ENCODE measurements at places on chromosomes 1 and 21. TPM values are rescaled to one million over a fixed set of nuclear protein-coding genes. Genes with fewer than 3 reads are reported as not detected.

MATN1 gene
- 0.23 TPM for polyA plus RNA-seq

IER5 gene
- polyA plus RNA-seq: 46.2 TPM

OR2L8 gene
- polyA plus RNA-seq: not detected

PAQR7 gene
- polyA plus RNA-seq: 7.0 TPM

B3GALT5 gene
- 0.35 TPM for polyA plus RNA-seq

RNF186 gene
- not detected for polyA plus RNA-seq

NBPF4 gene
- not detected for polyA plus RNA-seq

MUTYH gene
- polyA plus RNA-seq: 21.9 TPM

CHAF1B gene
- polyA plus RNA-seq: 5.6 TPM
